ENCODE measurements at places on chromosomes 4 and X. TPM values are rescaled to one million over a fixed set of nuclear protein-coding genes. Genes with fewer than 3 reads are reported as not detected.
A peak's percentile ranks its signal among the peaks of the same experiment; 100 is the strongest.

DNA sequence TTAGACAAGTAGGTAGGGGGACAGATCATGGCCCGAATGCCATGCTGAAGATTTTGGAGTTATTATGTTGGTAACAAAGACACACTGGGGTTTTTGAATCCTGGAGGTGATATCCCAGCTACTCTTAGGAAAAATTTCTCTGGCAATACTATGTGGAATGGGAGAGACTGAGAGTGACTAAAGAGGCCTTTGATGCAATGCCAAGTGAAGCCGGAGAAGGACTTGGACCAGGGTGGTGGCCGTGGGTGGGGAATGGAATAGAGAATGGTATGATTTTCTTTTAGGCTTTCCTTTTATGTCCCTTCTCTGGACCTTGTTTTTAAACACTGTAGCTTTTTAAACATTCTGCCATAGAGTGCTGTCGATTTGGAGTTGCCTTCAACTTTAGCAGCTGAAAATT, 141.6 kb downstream of the DCLK2 start:
- no peak overlapping the region for H3K4me3 ChIP-seq
- H3K27me3 ChIP-seq: no peaks in the 10 kb centered on the region
- peak overlapping the region; percentile 54 for H3K27ac ChIP-seq
- H3K4me1 ChIP-seq: peaks cover 45% of the 10 kb centered on the region
- peaks cover 2% of the 10 kb centered on the region for H3K36me3 ChIP-seq

HAND2 gene
- not detected for total RNA-seq

DNA sequence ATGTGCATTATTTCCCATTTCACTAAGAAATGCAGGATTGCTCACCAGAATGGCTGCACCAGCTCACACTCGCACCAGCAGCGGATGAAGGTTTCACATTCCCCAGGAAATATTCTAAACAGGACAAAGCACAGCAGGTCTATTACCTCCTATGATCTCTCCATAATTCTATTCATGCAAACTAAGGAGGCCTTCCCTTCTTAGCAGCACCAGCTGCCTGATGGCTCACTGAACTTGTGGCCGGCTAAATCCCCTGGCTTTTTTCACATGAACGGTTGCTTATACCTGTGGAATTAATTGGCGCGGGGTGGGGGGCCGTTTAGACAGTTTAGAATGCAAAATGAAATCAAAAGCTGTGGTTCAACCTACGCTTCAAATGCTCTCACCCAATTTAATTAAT, 73.5 kb upstream of the SRD5A3 start:
- H3K4me3 ChIP-seq: no peak overlapping the region
- no peaks in the 10 kb centered on the region for H3K4me1 ChIP-seq
- peaks cover 45% of the 10 kb centered on the region for H3K27me3 ChIP-seq
- no peak overlapping the region for H3K27ac ChIP-seq

CT45A1 gene
- total RNA-seq: not detected

- no peak for DNase-seq
- no peaks in the 10 kb centered on the region for H3K27me3 ChIP-seq
- peaks cover 2% of the 10 kb centered on the region for H3K36me3 ChIP-seq
- no peak overlapping the region for H3K27ac ChIP-seq
Observed at GRCh38 chrX:102849396-102849795, 87.7 kb upstream of the RAB40AL start.

DNA sequence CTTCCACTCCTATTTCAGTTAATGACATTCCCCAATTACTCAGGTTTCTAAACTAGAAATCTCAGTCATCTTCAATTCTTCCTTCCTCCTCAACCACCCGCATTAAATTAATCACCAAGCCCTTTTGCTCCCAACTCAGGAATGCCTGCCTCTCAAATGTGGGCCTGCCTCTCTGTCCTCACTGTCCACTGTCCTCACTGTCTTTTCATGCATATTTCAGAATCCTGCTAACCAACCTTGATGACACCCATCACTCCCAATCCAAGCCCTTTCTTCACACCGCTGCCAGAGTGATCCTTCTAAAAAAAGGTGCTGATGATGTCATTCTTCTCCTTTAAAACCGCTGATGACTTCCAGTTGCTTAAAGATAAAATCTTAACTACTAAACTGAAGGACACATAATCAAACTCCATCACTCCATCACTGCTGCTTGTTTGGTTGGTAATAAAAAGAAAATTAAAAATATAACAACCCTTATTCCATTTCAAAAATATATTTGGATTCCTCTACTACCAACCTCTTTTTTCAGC, 5.1 kb upstream of the APBB2 start:
- peaks cover 24% of the 10 kb centered on the region for H3K4me1 ChIP-seq
- DNase-seq: no peak
- H3K27me3 ChIP-seq: no peaks in the 10 kb centered on the region
- H3K36me3 ChIP-seq: no peaks in the 10 kb centered on the region

FRG2 gene
- total RNA-seq: not detected

ASMT gene
- total RNA-seq: not detected

- no peaks in the 10 kb centered on the region for H3K36me3 ChIP-seq
- peak overlapping the region; percentile 42 for H3K27ac ChIP-seq
- H3K4me1 ChIP-seq: peaks cover 40% of the 10 kb centered on the region
- DNase-seq: no peak
- H3K27me3 ChIP-seq: no peaks in the 10 kb centered on the region
- peak overlapping the region; percentile 91 for H3K4me3 ChIP-seq
Observed at GRCh38 chr4:26859762-26860156, 882 bp upstream of the STIM2 start.

GRCh38 chr4:93809773-93810172, 18.8 kb upstream of the ATOH1 start:
- H3K4me3 ChIP-seq: no peak overlapping the region
- H3K27ac ChIP-seq: no peak overlapping the region
- H3K36me3 ChIP-seq: no peaks in the 10 kb centered on the region
- peaks cover 48% of the 10 kb centered on the region for H3K27me3 ChIP-seq

KLHL13 gene
- total RNA-seq: 0.45 TPM

GPR119 gene
- total RNA-seq: not detected

DNA sequence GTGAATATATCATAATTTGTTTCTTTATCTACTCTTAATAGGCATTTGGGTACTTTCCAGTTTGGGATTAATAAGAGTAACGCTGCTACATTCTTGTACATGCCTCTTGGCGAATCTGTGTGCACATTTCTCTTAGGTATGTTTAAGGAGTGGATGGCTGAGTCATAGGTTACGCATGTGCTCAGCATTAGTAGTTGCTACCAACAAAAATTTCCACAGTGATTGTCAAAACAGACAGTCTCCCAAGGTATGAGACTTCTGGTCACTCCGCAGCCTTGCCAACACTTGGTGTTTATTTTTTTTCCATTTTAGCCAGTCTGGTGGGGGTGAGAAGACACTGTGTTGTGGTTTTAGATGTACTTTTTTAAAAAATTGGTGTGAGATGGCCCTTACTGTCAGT, 44.6 kb downstream of the FGFBP1 start:
- no peaks in the 10 kb centered on the region for H3K36me3 ChIP-seq
- peaks cover 36% of the 10 kb centered on the region for H3K4me1 ChIP-seq
- no peak for DNase-seq
- no peaks in the 10 kb centered on the region for H3K27me3 ChIP-seq
- no peak overlapping the region for H3K4me3 ChIP-seq
- H3K27ac ChIP-seq: peak overlapping the region; percentile 81

- no peak overlapping the region for H3K4me3 ChIP-seq
- H3K36me3 ChIP-seq: no peaks in the 10 kb centered on the region
- H3K27me3 ChIP-seq: peaks cover 18% of the 10 kb centered on the region
- H3K4me1 ChIP-seq: no peaks in the 10 kb centered on the region
Observed at GRCh38 chr4:105998171-105999063, 103.1 kb downstream of the NPNT start.

UBA1 gene
- total RNA-seq: 311 TPM

- peaks cover 6% of the 10 kb centered on the region for H3K36me3 ChIP-seq
- H3K4me3 ChIP-seq: no peak overlapping the region
- H3K4me1 ChIP-seq: no peaks in the 10 kb centered on the region
- no peak overlapping the region for H3K27ac ChIP-seq
- no peaks in the 10 kb centered on the region for H3K27me3 ChIP-seq
Observed at GRCh38 chr4:185896817-185897488, 85.0 kb upstream of the SORBS2 start.

DNA sequence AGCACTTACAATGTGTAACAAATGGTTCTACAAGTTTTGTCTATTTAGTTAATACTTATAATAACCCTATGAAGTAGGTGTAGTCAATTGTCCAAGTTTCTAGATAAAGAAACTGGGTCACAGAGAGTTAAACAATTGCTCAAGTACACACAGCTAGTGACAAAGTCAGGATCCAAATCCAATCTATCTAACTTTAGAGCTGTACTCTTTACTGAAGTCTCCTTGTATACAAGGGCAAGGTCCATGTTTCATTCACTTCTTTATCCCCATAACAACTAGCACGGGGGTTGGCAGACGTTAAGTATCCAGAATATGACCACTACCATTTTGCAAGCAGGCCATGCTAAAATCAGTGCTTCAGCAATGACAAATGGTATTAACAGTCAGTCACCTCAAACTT, 141.0 kb downstream of the CHM start:
- H3K36me3 ChIP-seq: peaks cover 3% of the 10 kb centered on the region
- no peak overlapping the region for H3K27ac ChIP-seq
- no peaks in the 10 kb centered on the region for H3K27me3 ChIP-seq
- no peak overlapping the region for H3K4me3 ChIP-seq
- DNase-seq: no peak

GRCh38 chrX:50905334-50905733, 5.2 kb upstream of the BMP15 start:
- no peak for DNase-seq
- peaks cover 7% of the 10 kb centered on the region for H3K27me3 ChIP-seq
- no peak overlapping the region for H3K27ac ChIP-seq
- no peak overlapping the region for H3K4me3 ChIP-seq
- H3K4me1 ChIP-seq: no peaks in the 10 kb centered on the region
- no peaks in the 10 kb centered on the region for H3K36me3 ChIP-seq

DNA sequence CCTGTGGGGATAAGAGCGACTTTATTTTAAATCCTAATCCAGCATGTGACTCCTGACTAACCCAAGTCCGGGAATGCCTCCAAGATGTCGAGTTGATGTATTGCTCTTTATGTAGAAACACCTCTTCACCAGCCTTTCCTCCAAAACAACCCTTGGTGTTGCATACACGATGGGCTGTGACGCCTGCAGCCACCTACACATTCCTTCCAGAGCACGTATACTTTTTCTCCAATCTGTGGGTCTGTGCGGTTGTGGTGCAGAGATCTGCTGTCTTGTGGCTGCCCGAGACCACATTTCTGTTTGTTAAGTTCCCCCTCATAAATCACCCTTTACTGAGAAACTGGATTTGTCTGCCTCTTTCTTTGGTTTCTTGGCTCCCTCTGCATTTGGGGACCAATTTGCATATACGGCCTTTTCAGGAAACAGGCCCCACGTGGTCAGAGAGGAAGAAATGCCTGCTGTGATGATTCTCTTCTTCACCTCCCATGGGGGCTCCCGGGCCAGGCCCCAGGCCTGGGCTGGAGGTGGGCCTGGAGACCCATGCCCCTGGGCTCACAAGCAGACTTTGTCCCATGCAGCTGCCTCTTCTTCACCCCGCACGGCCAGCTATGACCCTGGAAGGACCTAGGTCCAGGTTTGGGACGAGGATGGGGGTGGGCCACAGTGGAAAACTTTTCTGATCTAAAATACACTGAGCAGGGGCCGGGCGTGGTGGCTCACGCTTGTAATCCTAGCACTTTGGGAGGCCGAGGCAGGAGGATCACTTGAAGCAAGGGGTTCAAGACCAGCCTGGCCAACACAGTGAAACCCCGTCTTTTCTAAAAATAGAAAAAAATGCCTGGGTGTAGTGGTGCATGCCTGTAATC, 21.4 kb upstream of the AFAP1 start:
- H3K36me3 ChIP-seq: no peaks in the 10 kb centered on the region
- peak overlapping the region; percentile 86 for H3K27ac ChIP-seq
- no peak for DNase-seq
- H3K4me3 ChIP-seq: no peak overlapping the region
- peaks cover 13% of the 10 kb centered on the region for H3K4me1 ChIP-seq
- H3K27me3 ChIP-seq: no peaks in the 10 kb centered on the region

- H3K27ac ChIP-seq: no peak overlapping the region
- DNase-seq: no peak
- H3K27me3 ChIP-seq: peaks cover 2% of the 10 kb centered on the region
- H3K4me3 ChIP-seq: no peak overlapping the region
- no peaks in the 10 kb centered on the region for H3K36me3 ChIP-seq
Observed at GRCh38 chr4:164482758-164483157, 271.2 kb upstream of the SMIM31 start.

TRMT10A gene
- 4.2 TPM for total RNA-seq

RENBP gene
- total RNA-seq: 13.1 TPM

DNA sequence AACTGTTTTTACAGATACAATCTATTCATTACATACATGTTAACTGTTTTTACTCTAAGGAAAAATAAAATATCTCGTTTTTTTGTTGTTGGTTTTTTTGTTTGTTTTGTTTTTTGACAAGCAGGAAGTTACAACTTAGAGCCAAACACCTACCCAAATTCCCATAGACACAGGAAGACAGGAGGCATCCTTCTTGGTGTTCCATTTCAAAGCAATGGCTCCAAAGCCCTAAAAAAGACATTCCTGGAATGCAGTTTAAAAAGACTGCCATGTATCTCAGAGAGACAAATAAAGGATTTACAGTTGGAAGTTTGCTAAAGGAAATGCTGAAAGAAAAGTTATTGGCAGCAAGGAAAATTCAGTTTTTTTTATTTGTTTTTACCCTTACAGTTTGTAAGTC, 16.7 kb downstream of the ETFDH start:
- no peaks in the 10 kb centered on the region for H3K27me3 ChIP-seq
- H3K27ac ChIP-seq: no peak overlapping the region
- no peak for DNase-seq
- no peaks in the 10 kb centered on the region for H3K4me1 ChIP-seq

- H3K27me3 ChIP-seq: peaks cover 9% of the 10 kb centered on the region
- DNase-seq: no peak
- no peak overlapping the region for H3K4me3 ChIP-seq
- H3K27ac ChIP-seq: no peak overlapping the region
- H3K4me1 ChIP-seq: no peaks in the 10 kb centered on the region
Observed at GRCh38 chr4:122552898-122553297, 68.0 kb downstream of the IL21 start.

DNA sequence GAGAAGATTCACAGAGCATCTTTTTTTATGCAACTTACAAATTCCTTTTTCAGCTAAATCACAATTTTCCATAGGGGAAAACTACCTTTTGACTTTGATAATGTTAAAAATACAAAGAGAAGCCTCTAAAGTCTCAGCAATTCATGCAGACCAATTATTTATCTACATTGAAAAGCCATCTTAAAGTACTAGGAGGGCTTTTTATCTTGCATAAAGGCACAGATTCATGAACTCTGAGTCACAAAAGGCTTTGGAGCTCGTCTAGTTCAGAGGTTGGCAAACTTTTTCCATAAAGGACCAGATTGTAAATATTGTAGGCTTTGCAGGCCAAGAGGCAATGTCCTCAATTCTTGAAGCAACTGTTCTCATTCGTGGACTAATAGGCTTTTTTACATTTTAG, 210.4 kb upstream of the HDX start:
- H3K4me1 ChIP-seq: no peaks in the 10 kb centered on the region
- no peak for DNase-seq
- H3K27ac ChIP-seq: no peak overlapping the region
- no peak overlapping the region for H3K4me3 ChIP-seq
- H3K27me3 ChIP-seq: peaks cover 9% of the 10 kb centered on the region
